Osteocyte (in vitro differentiated cells): ENCODE measurements at places on chromosomes 3 and 15. TPM values are rescaled to one million over a fixed set of nuclear protein-coding genes. Genes with fewer than 3 reads are reported as not detected.

DNA sequence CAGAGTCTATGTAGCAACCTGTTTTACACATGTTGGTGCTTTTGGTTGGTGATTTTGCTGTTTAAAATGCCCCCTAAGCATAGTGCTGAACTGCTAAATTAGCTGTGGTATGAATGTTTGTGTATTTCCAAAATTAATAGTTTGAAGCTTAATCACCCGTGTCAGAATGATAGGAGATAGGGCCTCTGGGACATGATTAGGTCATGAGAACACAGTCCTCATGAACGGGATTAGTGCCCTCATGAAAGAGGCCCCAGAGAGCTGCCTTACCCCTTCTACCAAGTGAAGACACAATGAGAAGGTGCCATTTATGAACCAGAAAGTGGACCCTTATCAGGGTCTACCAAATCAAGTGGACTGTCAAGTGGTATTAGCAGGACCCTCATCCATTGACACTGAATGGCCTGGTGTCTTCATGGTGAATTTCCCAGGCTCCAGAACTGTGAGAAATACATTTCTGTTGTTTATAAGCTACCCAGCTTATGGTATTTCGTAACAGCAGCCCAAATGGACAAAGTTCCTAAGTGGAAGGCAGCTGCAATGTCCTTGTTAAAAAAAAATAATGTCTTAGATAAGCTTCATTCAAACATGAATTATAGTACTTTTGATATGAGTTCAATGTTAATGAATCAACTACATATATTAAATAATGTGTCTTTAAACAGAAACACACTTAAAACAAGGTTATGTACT lies 37.7 kb upstream of the FRMD4B start:
- DNase-seq: no peak

- no peak for DNase-seq
Measured at GRCh38 chr3:37248164-37248563, 73.8 kb upstream of the LRRFIP2 start.

DNA sequence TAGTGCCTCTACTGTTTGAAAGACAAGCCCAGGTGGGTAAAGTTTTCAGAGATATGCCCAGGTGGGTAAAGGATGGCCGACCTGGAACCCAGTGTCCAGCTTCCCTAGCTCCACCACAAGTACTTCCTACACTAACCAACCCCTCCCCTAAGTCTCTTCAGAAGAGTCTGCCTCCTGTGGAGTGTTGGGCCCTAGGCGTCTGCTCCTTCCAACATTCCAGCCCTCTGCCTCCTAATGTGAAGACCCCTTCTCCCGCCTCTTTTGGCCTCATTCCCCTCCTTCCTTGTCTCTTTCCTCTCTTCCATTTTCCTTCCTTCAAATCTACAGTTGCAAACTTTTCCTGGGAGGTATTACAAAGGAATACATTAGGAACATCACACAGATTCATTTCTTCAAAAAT lies 38.6 kb downstream of the CNTN3 start:
- no peak for DNase-seq

SMCO1 gene
- total RNA-seq: not detected in 2 replicates

LAMB2 gene
- 721 and 811 TPM in 2 replicates for total RNA-seq

DNA sequence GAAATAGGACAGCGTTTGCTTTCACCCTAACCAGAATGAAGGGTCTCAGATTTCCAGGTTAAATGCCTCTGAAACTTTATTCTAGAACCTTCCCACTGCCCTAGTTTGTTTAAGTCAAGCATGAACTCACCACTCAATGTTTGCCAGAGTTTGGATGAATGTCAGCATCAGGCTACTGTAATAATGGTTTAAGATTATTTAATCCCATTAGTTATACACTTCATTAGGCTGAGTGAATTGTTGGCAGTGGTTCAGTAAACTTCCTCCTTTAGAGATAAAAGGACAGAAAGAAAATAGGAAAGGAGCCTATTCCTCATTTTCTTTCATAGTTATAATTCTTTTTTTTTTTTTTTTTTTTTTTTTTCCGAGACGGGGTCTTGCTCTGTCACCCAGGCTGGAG lies 401.9 kb upstream of the TPRG1 start:
- no peak for DNase-seq

RLBP1 gene
- total RNA-seq: not detected in 2 replicates

RPSA gene
- 991 and 1,002 TPM in 2 replicates for total RNA-seq

GRCh38 chr3:69282181-69282580 lies 103.7 kb downstream of the FRMD4B start:
- DNase-seq: no peak

- DNase-seq: no peak
Measured at GRCh38 chr15:42549741-42550392, 1.2 kb downstream of the HAUS2 start.

CDHR4 gene
- not detected in 2 replicates for total RNA-seq

- DNase-seq: no peak
Measured at GRCh38 chr15:51844747-51845426, 15.4 kb downstream of the TMOD3 start.
